ENCODE measurements at places on chromosomes 5 and 9.

DNA sequence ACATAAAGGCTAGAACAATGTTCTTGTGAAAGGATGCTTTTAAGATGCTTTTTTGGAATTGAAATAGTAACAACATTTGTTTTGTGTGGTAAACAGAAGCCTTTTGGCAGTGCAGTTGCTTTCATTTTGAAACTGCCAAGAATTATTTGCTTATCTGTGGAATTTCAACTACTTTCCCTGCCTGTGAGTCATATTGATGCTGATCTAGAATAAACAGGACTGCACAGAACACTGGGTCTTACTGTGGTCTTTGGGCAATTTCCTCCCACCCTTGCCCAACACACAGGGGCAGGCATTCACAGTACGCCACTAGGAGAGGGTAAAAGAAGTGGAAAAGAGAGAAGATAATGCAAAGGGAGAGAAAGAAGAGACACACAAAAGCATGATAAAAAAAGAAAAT is 483.7 kb downstream of the ELAVL2 start:
- DNase-seq = no peak

GRCh38 chr9:90906316-90907055 is 104.9 kb downstream of the SYK start:
- DNase-seq = no peak

DNA sequence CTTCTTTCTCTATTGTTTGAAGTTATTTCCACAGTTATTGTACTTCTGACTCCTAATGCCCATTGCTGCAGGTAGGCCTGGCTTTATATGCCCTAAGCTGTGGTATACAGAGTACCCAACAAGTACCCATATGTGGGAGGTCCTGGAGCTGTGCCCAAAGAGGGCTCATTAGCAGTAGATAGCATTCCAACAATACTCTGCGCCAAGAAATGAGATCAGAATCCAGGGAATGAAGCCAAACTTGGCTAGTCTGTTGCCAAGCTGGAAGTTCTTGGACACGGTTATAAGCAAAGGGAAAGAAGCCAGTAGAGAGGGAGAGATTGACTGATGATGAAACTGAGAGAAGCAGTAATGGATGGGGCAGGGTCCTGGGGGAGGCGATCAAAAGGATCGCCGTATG is 29.7 kb upstream of the FAM169A start:
- DNase-seq = no peak

DNA sequence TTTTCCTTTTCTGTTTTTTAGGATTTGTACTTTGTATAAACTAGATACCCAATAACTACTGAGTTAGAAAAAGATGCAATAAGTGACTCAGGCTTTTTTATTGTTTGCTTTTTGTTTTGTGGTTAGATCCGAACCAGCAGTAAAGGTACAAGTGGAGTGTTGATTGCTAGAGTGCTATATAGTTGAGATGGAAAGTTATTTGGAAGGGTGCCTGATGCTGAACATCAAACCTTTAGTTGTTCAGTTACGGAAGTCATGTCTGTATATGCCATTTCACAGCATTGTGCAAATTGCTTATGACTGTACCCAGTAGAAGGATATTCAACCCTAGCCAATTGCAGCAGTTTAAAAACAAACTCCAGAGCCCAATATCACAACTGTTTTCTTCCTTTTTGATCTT is 285.1 kb downstream of the MAT2B start:
- DNase-seq = no peak

DNA sequence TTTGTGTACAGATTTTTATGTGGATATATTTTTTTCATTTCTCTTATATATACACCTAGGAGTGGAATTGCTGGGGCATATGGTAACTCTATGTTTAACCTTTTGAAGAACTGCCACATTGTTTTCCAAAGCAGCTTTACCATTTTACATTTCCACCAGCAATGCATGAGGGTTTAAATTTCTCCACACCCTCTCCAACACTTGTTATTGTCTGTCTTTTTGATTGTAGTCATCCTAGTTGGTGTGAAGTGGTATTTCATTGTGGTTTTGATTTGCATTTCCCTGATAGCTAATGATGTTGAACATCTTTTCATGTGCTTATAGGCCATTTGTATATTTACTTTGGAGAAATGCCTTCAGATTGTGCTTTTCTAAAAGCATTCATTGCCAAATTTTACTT is 39.1 kb downstream of the YTHDC2 start:
- no peak for DNase-seq

- DNase-seq = no peak
Measured at GRCh38 chr9:2242831-2243330, 227.7 kb downstream of the SMARCA2 start.

DNA sequence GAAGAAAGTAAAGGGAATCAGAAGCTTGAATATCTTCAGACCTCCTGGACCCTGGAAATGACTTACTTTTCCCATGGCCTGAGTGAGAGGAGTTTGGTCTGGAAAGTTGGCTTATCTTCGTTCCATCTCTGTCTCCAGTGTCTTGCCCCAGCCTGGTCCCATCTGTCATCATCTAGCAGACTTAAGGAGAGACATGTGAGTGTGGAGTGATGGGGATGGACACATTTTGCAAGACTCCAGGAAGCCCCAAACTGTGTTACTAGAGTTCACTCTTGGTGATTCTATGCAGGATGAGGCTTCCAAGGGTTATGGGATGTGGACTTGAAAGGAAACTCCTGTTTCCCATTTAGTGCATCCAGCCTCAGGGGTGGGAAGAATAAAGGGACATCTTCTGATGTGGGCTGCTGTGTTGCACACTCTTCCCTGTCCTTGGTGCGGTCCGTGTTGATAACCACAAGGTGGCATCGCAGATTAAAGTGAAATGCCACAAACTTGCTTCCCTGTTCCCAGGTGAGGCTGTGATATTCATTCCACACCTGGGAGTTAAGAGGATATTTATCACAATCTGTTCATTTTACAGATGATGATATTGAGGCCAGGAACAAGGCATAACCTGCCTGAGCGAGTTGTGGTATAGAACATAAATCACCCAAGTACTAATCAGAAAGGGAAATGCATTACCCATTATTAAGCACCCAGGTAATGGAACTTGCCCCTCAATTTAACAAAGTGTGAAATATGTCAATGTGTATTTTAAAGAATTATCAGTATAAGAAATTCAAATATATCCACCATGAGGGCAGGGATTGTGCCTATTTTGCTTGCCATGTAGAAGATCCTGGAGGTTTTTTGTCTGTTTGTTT is 269.9 kb upstream of the PAPPA start:
- DNase-seq = no peak

GRCh38 chr5:62643556-62644451 is 65.2 kb downstream of the LRRC70 start:
- DNase-seq = no peak

- DNase-seq = no peak
Measured at GRCh38 chr5:63233361-63233760, 654.7 kb downstream of the LRRC70 start.

DNA sequence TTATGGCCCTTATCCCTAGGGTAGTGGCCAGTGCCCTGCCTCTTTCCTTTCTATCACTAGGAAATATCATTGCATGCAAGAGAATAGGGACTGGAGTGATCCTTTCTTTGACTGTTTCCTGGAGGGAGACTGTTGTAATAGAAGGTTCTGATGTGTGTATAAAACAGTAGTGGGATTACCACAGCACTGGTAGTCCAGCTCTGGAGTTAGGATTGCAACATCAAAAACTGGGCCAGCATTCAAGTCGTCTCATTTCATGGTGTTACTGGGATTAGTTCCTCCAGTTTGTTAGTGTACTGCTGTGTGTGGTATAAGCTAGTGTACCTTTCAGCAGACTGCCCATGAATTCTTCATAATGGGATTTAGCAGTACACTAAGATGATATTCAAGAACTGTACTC is 45.8 kb downstream of the KIAA1958 start:
- DNase-seq = no peak

DNA sequence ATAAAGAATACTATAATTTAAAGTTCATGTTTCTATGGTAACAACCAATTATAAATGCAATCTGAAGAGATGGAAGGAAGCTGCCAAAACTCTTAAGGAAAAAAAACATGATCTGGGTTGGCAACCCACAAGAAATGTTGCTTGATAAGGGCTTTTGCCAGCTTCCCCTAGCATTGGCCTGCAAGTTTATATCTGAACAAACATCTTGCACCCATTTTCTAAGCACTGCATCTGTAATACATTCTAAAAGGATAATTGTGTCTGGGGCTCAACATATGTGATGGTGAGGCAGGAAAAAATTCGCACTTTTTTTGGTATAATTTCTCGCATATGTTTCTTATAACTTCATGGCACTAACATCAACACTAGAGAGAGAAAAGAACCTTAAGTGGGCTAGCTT is 276.4 kb downstream of the FBXL7 start:
- no peak for DNase-seq

DNA sequence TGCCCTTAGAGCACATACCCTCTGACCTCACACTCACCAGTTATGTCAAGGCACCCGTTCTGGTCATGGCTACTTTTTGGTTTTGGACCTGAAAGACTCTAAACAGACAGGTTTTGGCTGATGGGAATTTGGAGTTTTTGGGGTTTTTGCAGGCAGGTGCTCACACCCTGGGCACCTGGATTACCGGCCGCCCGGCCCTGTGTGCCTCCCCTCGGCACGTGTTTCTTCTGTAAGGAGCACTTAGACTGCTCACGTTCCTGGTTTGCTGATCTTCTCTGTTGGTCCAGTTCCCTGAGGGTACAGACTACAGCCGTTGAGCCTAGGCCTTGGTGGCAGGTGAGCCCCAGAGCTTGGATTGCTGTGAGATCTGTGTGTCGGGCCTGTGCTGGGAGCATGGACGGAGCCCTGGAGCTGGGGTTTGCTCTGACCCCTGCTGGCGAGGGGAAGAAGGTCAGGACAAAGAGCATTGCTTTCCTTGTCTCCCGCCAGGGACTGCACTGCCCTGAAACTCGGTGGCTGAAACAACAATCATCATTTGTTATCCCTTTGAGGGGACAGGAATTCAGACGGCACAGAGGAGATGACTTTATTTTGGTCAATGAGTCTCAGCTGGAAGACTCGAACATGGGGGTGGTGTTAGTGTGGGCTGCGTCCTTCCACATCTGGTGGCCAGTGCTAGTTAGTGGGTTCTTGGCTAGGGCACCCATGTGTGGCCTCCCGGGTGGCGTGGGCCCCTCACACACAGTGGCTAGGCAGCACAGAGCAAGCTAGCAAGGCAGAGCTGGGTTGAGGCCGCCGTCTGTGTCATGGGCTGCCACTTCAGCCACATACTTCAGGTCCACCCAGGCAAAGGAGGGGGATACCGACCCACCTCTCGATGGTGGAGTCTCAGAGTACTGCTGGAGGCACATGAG is 76.4 kb downstream of the EHMT1 start:
- DNase-seq = no peak

GRCh38 chr5:170907758-170908157 is 45.9 kb downstream of the RANBP17 start:
- no peak for DNase-seq

DNA sequence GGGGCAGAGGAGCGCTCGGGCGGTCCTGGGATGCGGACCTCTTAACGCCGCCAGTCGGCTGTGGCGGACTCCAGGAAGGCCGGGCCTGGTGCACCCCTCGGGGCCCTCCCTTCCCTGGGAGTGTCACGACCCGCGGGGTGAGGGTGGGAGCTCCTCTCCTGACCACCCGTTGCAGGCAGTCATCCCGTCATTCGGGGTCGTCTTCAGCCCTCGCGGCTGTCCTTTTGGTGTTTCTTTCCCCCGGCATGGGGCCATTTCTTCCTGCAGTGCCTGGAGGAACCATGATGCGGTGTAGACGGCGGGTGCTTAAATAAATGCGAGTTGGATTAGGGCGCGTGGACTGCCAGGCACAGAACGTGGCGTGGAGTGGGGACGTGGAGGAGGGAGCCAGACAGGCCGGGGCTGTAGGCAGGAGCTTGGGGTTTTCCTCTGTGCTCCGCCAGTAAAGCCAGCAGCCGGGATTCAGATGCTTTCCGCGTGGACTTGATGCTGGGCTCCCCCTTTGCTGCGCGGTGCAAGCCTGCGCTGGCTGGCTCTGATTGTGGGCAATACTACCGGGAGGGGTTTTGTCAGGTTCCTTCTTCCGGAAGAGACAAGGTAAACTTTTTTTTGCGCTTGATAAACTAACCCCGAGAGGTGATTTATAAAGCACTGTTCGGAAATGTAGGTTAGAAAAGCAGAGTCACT is 868 bp downstream of the KDM4C start:
- DNase-seq = peak; percentile 27

DNA sequence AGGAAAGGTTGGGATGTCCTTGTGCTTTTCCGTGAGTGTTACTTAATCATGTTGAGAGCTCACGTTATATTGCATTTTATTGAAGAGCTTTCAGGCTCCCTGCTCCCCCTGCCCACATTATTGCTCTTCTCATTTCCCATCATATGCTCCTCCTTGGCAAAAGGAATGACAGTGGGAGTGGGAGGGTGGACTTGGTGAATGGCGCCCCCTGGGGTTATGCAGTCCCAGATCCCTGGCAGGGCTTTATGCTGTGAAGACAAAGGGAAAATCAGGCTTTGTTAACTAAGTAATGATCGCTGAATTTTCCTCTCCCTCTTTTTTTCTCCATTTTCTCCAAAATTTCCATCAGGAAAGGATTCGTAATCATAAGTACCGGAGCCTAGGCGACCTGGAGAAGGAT is 166.6 kb downstream of the SMARCA2 start:
- no peak for DNase-seq

DNA sequence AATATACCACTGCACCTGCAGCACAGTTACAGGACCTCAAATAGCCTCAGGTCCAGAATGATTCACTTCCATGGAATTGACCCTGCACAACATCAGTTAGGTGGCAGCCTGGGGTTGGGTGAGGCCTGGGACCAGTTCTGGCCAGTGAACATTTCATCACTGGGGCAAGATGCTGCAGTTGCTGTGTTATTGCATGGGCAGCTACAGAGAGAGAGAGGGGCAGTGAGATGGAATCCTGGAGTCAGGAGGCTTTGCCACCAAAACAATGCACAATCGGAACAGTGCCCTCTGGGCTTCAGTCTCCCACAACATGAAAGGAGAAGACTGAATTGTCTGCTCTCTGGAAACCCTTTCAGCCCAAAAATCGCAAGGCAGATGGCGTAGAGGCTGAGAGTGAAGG is 51.8 kb downstream of the SH3TC2 start:
- DNase-seq = no peak

DNA sequence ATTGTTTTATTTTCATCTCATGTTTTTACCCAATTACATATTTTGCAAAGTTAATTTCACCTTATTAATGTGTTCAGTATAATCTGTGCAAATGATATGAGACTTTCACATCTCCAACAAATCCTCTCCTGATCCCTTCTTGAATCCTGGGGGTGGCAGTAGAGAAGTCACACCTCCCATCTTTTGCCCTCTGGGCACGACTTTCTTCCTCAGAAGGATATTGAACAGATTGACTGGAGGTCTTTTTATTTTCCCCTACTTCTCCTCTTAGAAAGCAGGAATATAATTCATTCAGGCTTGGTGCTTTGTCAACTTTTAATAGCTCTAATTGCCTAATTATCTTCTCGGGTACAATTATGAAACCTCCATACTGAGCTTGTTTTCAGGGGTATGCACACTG is 1037.1 kb upstream of the NUDT12 start:
- no peak for DNase-seq

GRCh38 chr5:173613433-173614159 is 2.9 kb downstream of the BOD1 start:
- no peak for DNase-seq
